ENCODE measurements at places on chromosomes 7 and 10.

DNA sequence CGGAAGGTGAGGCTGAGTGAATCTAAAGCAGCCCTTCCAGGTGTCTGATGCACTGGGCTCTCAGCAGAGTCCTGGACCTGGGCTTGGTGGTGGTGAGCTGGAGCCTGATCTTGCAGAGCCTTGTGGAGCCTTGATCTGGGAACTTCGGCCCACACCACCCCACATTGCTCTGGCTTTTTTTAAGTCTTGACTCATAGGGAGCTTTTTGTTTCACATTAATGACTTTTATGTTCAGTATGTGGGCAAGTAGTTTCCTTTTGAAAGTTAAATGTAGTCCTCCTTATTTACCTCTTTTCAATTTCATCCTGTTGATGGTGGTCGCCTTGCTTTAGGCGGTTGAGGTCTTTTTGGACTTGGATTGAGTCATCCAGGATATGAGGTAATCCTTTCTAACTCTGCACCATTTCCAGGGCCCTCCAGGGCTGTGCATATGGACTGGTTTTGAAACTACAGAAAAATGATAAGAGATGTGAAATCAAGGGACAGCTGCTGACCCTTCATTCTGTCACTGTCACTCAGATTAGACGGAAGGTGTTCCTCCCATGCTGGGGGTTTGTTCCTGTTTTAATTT lies 2.9 kb upstream of the NRAP start:
- peak; percentile 26 for DNase-seq

GRCh38 chr7:74141705-74142104 lies 32.5 kb upstream of the EIF4H start:
- DNase-seq = no peak

GRCh38 chr7:73801577-73801976 lies 29.2 kb upstream of the CLDN4 start:
- DNase-seq = no peak

DNA sequence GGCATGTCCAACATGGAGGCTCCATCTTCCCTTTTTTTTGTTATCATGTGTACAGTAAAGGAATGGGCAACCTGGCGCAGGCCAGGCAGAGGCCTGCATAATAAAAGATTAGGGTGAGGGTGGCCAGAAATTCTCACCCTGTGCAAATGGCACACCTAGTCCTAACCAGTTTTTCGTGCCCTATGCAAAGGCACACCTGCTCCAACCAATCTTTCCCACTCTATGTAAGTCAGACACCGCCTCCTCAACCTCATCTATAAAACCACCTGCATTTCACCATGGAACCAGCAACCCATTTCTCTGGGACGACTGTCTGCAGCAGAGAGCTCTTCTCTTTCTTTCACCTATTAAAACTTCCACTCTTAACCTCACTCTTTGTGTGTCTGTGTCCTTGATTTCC lies 16.1 kb downstream of the TBATA start:
- DNase-seq = no peak

DNA sequence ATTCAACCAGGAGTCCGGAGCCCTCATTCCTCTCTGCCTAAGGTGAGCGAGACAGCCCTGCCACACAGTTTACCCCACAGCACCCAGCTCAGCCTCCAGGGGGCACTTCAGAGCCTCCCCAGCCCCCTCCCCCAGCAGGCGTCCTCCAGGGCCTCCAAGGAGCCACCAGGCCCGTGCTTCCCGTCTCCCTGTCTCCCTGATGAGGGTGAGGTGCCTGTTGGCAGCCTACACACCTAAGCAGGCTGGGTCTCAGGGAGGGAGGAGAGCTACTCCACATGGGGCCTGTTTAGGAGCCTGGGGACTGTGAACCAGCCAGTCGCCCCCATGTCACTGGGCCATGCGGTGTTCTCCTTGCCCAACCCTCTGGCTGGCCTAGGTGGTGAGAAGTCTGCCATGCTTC lies 28.9 kb upstream of the TRIM8 start:
- DNase-seq = peak; percentile 36

DNA sequence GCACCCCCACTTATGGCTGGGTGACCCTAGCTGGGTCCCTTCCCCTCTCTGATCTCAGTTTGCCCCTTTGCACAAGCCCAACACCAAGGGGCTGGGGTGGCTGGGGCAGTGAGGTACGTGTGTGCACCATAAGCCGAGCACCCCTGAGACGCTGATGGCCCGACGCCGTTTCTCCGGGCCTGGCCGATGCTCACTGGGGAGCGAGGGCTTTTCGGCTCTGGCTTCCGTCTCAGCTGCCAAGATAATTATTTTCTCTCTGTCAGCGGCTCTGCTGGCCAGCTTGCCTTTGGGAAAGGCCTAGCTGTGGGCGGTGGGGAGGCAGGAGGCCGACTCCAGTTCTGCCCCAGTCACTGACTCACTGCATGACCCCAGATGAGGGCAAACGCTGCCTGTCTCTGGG lies 91.0 kb downstream of the ZMIZ1 start:
- DNase-seq = no peak

- no peak for DNase-seq
Measured at GRCh38 chr7:33965183-33965744, 59.9 kb downstream of the BMPER start.

DNA sequence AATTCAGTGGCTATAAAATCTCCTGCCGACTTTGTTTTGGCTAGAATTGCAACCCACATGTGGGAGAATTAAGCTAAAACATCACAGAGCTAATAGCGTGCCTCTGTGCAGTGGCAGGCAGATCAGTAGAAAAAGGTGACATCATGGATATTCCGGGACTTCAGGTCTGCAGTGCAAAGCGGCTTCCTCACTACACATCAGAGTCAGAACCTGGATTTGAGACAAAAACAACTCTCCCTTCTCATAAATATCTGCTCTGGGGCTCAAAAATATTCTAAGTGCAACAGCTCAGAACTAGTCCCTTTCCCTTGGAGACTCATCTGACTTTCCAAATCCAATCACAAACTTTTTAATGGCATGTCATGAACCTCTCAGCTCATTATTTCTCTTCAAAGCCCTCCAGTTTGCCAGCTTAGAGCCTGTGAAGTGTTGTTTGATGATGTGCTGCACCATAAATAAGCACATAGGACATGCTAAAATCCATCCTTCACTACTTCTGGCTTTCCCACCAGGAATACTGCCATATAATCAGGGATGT lies 337.1 kb downstream of the RNLS start:
- DNase-seq = no peak

DNA sequence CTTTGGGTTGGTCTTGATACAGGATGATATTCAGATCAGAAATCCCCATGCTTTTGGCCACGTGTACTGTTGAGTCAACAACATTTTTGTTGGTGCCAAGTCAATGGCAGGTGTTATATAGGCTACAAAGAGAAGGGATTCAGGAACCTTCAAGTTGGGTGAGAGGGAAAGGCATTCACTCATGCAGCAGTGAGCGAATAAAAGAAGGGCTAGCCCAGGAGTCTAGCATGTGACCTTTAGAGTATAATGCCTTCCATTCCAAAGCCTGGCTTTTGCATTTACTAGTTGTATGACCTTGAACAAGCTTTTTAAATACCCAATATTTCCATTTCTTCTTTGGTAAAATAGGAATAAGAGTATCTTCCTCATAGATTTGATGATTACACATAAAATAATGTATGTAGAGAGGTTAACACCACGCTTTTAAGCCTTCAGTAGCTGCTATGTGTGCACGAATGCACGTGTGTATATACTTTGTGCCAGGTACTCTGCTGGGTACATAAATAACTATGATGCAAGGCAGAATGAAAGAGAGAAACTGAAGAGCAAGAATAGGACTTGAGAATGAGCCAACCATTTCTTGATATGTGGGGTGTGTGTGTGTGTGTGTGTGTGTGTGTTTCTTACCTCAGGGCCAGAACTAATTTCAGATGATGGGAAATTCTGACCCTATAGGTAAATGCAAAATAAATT lies 163.6 kb downstream of the PDE1C start:
- DNase-seq = no peak

DNA sequence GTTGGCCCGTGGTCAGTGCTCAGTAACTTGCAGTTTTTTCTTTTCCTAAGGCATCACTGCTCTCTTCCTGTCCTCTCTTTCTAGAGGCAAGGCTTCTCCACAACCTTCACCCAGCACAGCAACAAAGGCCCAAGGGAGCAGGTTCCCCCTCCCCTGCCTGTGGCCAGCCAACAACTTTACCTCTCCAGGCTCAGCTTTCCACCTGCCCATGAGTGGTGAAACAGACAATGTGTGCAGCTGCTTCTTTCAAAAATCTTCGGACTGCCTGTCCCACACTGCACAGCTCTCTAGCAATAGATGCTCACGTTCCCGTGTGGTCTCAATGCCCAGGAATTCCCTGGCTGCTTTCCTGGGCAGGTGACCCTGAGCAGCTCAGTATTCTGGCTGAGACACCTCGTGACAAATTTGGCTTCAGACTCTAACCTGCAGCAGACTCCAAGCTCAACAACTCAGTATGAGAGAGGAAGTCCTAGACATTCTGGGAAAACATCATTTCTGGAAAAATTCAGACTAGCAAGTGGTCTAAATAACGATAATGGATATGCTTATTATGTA lies 28.9 kb upstream of the TMEM72 start:
- DNase-seq = no peak

DNA sequence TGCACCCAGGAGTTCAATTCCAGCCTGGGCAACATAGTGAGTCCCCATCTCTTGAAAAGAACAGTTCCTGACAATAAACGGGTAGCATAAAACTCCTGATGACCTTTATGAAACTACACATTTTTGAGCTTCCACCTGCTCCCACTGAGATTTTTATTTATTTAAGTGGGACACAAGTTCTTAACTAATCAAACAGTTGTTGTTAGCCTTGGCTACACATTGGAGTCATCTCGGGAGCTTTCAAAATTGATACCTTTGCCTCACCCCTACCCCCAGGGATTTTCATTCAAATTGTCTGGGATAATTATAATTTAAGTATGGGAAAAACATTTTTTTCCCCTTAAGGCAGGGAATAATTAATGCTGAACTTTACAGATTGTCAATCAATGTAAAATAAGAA lies 39.3 kb downstream of the MALSU1 start:
- no peak for DNase-seq

DNA sequence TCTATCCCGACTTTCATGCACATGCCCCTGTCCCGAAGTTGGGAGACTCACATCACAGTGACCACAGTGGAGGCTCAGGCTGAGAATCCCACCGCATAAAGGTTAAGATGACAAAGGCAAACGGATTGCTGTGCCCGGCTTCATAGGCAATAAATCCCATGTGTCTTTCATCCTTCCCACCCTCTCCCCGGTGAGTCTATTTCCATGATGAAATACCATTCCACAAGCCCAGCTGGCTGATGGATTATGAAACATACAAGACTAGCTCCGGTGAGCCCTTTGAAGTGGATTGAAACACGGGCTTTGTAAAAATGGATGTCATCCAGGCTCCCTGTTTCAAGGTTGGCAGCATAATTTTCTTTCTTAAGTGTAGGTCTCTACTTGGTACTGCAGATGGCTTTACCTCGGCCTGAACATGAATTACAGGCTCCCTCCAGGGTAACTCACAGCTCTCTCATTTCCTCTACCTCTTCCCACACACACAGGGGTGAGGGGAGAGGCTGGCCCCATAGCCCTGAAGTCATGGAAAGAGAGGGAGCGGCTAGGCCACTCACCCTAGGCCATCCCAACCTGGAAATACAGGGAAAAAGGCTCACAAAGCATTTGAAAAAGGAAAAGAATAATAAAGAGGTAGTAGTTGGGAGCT lies 92.0 kb upstream of the CALN1 start:
- no peak for DNase-seq

DNA sequence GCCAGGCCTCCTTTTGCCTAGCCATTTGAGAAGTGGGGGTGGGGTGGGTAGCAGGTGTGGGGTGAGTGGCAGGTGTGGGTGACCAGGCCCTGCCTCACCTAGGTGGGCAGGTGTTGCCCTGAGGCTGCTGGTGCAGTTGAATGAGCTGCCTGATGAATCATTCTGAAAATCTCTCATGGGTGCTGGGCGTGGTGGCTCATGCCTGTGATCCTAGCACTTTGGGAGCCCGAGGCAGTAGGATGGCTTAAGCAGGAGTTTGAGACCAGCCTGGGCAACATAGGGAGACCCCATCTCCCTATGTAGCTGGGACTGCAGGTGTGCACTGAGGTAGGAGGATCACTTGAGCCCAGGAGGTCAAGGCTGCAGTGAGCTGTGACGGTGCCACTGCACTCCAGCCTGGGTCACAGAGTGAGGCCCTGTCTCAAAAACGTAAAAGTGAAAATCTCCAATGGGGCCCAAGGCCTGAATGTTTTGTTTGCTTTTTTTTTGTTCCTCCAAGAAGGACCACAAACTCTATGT lies 17.7 kb downstream of the TSPAN14 start:
- no peak for DNase-seq

DNA sequence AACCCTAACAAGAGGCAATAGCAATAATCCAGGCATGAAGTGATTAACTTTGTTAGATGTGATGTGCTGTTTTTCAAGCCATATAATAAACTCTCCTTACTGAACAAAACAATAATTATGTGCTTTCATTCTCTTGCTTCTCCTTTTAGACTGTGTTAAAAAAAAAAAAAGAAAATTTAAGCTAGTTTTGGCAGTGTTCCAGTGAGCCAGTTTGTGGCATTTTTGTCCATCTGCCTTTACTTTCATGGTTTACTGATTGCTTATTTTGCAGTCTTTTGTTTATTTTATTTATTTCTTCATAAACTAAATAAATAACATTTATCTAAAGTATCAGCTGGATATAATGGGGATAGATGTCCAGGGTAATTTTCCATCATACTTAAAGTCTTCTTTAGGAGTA lies 625.3 kb downstream of the CNTNAP2 start:
- DNase-seq = no peak

- no peak for DNase-seq
Measured at GRCh38 chr7:151688236-151688780, 168.6 kb upstream of the RHEB start.

DNA sequence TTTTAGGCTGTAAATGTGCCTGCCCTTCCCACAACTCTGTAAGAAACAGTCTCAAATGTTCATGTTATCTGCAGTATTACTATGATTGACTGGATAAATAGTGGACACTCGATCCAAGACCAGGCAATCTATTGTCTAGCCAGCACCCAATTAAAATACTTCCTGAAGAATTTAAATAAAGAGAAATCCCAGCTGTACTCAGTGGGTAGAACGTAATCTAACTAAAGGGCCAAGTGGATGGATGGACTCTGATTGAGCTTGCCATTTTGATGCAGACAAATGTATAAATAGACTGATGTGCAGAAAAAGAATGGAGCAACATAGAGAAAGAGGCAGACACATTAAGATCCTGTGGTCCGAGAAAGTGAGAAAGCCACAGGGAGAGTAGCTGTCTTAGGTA lies 158.0 kb downstream of the IPMK start:
- DNase-seq = no peak
